Activated T-helper 2 cell treated with anti-CD3 and anti-CD28 coated beads, Interferon-gamma antibody, Interleukin-2, Interleukin-4, amounts not matched to agents 10 μg/mL and 5 μg/mL and 100 μg/mL, durations not matched to agents 14 hours and 24 hours and 36 hours (primary cell): ENCODE measurements at places on chromosomes 4 and X.

DNA sequence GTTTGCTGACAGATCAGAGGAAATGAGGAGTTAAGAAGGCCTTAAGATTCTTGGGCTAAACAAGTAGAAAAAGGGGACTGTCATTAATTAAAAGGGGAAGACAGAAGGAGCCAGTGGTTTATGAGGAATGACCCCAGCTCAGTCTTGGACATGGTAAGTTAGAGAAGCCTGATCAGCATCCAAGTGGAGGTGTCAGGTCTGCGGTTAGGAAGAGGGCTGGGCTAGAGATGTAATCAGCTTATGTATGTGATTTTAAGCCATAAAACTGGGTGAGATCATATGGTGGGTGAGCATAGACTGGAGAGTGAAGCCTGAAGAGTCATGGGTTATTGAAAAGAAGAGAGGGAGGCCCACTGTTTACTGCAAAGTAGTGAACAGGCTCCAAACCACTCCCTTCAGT, 246.1 kb downstream of the NR3C2 start:
- no peak for DNase-seq

GRCh38 chrX:7219153-7219705, 71.3 kb upstream of the PUDP start:
- no peak for DNase-seq

- no peak for DNase-seq
Measured at GRCh38 chr4:55238407-55238806, 107.6 kb upstream of the SRD5A3 start.

DNA sequence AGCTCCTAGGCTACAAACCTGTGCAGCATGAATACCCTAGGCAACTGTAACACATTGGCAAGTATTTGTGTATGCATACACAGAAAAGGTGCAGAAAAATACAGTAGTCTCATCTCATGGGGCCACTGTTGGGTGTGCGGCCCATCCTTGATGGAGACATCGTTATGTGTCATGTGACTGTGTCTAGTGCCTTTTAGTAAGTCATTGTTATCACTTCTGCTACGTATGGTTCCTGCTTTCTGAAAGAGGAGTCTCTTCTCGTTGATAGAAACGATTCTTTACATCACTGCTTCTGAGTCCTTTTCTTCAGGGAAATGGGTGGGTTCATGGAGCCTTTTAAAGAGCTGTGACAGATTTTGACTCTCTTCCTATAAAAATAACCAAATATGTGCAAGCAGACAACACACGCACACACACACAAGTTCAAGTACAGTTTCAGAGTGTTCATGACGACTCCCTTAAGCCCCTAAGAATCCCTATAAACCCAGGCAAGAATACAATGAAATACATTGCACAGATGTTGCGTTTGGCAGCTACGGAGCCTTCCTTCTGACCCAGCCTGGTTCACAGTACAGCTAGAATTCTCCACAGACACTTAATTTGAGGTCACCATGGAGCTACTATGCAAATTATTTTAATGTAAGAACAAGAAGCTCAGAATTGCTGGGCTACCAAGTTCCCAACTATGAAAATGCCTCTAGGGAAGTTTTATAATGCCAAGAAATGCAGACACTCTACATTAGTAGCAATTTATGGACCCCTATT, 10.2 kb upstream of the STK32B start:
- DNase-seq = no peak

GRCh38 chr4:40186665-40187014, 10.2 kb upstream of the RHOH start:
- no peak for DNase-seq

DNA sequence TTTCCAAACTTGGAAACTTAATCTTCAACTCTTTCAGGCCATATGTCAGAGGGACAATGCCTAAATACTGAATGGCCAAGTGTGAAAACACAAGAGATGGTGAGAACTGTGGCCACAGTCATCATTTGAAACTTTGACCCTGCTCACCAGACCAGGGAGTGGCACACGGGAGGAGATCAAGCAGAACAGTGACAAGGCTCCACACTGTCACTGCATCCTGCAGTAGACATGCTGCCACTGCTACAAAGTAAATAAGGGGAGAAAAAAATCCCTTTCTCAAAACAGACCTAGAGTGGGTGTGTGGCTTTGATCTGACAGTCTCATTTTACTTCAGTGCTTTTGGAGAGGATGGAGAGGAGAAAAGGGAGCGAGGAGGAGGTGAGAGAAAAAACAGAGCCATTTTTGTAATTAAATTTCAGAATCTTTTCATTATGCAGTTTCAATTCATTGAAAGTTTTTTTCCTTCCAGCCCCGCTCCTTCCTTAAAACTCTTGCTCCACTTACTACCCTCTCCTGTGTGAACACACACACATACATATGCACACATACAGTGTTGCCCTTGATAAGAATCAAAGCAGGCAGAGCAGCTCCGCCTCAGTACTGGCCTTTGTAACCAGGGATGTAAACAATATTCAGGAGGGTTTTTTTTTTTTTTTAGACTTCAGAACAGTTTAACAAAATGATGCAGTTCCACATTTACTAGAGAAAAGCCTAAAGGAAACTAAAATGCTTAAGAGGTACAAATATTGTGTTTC, 34.4 kb downstream of the NEXMIF start:
- no peak for DNase-seq

GRCh38 chr4:7539186-7539585, 104.5 kb upstream of the PSAPL1 start:
- no peak for DNase-seq

GRCh38 chr4:181998398-181999295, 244.6 kb upstream of the TENM3 start:
- no peak for DNase-seq
